M059J (cell line): ENCODE measurements at places on chromosomes 6 and 20.

GRCh38 chr20:31644701-31645100 lies 7.0 kb downstream of the COX4I2 start:
- no peak for DNase-seq

DNA sequence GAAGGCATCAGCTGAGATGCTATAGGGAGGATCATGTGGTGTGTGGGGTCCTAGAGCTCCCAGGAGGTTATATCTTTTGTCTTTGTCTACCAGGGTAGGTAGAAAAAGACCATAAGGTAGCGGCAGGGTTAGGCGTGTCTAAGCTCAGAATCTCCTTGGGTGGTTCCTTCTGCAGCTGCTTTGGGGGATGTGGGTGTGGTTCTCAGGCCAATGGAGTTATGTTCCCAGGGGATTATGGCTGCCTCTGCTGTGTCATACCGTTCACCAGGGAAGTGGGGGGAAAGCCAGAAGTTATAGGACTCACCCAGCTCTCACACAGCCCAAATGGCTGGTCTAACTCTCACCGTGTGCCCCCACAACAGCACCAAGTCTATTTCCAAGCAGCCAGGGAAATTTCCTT lies 107.4 kb upstream of the ADGRB3 start:
- no peak for DNase-seq

DNA sequence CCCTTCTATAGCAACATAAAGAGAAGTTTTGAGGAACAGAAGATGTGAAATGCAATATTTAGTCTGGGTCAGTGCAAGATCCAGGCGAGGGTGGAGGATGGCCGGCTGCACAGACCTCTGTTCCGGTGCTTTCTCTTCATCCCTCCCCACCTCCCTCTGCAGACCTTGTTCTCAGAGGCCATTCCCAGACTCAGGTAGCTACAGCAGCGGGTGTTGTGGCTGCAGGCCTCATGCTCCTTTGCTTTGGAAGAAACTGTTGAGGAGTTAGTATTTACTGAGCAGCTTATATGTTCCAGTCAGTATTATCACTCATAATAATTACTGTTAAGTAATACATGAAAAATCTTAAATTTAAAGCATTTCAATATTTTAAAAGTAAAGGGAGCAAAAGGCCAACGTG lies 1.7 kb downstream of the BTN3A3 start:
- DNase-seq, result no peak

DNA sequence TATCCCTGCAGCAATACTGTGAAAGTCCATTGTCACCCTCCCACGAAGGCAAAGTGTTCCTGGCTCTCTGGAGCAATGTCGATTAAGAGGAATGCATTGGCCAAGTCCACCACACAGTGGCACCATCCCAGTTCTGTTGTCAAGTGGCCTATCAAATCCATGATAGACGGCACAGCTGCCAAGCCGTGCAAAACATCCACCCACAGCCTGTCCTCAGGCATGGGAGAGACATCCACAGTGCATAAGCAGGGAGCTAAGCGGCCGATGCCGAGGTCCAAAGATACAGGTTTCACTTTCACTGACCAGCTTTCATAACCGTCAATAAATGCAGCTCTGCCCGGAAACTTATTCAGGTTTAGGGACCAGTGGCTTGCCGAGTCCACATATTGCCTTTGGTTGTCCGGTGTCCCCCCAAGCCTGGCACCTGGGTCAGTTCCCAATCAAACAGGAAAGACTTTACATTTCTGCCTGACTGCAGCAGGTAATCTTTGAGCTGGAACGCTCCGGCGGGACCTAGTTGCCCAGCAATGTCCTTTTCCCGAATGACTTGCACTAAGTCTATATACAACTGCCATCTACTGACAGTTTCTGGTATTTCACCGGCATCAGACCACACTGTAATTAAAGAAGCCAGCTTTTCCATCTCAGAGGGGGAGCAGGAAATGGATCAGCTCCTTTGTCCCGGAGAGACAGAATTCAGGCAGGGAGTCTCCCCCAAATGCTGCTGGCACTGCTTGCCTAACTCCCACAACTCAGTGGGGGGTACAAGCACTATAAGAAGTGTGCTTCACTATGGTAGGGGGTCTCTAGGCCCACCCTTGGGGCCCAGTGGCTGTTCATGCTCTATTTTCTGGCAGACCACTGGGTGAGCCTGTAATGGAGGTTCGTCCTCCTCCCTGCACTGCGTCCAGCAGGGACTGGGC lies 6.3 kb downstream of the ZKSCAN3 start:
- peak; percentile 93 for DNase-seq

DNA sequence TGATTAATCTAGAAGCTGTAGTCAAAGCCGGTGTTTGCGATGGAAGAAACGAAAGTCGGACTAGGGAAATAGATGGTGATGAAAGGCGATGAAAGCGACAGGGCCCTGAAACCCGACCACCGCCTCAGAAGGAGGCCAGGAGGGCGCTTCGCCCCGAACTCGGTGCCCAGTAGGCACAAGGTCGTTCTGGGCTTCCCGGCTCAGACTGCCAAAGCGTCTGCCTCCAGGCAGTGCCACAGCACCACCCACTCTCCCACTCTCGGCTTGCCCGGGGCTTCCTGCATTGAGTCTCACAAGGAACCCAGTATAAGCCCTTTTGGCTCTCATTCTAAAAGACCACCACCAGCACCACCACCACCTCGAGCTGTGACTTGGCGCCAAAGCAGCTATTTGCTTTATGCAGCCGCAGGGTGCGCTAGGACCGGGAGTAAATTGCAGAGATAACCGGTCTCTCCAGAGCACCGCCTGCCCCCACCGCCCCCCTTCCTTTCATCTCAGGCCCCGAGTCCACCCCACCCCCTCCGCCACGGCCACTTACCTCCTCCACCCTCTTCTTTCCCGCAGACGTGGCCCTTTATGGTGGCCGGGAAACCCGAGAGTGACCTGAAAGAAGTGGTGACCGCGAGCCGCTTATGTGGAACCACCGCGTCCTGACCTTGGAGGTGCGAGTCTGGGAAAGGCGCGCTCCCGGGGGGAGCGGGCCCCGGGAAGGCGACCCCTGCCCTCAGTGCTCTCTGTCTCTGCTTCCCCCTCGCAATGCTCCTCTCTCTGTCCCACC lies 2.4 kb downstream of the TCF21 start:
- peak; percentile 40 for DNase-seq

- peak; percentile 10 for DNase-seq
These were observed 590.7 kb upstream of the FLRT3 start for GRCh38 chr20:14928083-14928482.

- DNase-seq, result no peak
These were observed 21.9 kb upstream of the KCNG1 start for GRCh38 chr20:51044796-51045195.

DNA sequence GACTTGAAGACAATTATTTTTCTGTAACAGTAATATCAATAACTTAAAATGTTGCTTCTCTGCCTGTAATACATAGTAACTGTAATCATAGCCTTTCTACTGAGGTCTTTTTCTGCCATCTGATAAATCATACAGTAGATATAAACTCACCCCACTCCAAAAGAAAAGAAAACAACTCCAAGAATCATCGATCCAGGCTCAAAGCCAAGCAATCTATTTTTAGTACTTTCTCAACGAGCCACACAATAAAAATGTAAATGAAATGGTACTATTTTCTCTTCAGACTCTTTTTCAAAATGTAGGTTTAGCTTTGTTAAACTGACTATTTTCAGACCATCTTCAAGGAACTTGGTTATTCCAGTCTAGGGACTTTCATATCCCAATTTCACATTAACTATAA lies 493.3 kb downstream of the ADGRB3 start:
- no peak for DNase-seq

DNA sequence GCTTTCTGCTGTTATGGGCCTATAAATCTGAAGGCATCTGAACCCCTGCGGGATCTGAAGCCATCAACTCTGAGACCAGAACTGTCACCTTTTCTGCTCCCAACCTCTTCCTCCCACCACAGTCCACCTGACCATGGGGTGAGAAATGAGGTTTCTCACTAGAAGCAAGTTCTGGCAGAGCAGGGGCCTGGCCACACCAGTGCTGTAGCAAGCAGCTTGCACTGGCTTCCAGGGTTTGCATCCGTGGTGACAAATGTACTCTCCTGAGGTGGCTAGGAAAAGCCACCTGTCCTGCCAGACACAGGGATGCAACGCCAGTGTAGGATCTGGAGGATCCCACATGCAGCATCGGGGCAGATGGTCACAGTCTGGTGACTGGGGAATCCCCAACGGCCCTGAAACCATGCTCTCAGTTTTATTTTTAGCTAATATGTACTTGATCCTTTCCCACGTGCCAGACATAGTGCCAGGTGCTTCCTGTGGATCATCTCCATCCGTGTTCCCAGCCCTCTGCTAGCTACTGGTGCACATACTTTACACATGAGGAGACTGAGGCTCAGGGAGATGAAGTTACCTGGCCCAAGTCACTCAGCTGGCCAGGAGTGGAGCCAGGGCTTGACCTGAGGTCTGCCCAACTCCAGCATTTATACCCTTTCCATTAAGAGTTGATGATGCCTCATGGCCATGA lies 122.1 kb upstream of the SPACA1 start:
- no peak for DNase-seq

DNA sequence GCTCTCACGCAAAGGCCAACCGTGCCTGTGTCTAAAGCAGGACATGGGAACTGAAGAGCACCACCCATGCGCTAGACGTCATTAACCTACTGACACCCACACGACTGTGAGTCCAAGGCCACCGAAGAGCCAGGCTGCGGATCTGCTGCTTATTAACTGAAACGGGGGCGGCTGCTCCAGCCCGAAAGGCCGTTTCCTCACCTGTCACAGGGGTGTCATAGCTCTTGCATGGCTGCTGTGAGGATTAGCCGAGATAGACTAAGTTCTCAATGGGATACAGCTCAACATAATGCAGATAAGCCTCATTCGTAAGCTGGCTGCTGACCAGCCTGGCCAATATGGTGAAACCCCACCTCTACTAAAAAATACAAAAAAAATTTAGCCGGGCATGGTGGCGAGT lies 26.7 kb downstream of the OVOL2 start:
- DNase-seq, result no peak

DNA sequence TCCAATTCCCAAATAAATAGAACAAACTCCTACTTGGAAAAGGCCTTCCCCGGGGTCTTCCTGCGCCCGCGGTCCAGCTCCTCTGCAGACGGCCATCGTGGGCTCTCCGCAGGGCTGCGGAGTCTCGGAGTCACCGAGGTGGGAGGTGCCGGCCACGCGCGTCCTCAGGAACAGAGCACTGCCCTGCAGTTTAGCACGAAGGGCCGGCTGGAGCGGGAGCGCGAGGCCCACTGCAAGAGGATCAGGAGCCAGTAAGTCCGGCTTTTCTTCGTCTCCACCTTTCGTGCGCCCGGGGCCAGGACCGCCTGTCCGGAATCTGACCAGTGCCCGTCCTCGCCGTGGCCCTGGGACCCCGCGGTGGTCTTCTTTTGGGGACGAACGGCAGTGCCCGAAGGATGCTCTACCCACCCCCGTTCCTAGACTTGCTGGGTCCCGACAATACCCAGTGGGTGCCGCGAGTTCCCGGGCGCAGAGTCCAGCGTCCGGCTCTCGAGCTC lies 1.4 kb downstream of the BHLHE23 start:
- no peak for DNase-seq

DNA sequence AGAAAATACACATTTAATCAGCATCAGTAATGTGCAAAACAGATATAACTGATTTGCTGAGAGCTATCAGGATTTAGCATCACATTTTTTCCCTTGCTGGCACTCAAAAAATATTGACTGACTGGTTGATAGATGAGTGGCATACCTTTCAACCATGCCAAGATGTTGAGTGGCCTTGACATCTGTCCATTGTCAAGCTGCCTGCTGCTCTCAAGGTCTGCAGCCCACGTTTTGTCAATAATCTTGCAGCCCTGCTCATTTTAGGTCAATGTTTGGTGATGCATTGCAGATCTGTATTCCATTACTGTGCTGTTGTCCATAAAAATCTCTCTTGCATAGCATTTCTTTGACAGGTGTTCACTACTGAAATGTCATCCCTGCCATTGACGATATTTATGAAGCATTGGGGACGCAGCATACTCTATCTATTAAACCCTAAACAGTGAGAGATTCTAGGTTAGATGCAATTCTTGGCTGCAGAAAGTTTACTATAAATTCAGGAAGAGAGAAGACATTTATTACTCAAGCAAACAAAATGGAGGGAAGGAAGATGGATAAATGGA lies 111.6 kb downstream of the BFSP1 start:
- DNase-seq, result no peak

- peak; percentile 77 for DNase-seq
These were observed 67.5 kb downstream of the ELOVL2 start for GRCh38 chr6:10976571-10976970.

GRCh38 chr6:3026791-3027626 lies 27.3 kb downstream of the NQO2 start:
- DNase-seq, result no peak

GRCh38 chr20:40225596-40225995 lies 463.4 kb downstream of the MAFB start:
- DNase-seq, result no peak

GRCh38 chr6:36599791-36600209 lies 5.6 kb downstream of the SRSF3 start:
- DNase-seq, result no peak

GRCh38 chr6:34867484-34867883 lies 20.4 kb downstream of the TAF11 start:
- DNase-seq, result peak; percentile 34

DNA sequence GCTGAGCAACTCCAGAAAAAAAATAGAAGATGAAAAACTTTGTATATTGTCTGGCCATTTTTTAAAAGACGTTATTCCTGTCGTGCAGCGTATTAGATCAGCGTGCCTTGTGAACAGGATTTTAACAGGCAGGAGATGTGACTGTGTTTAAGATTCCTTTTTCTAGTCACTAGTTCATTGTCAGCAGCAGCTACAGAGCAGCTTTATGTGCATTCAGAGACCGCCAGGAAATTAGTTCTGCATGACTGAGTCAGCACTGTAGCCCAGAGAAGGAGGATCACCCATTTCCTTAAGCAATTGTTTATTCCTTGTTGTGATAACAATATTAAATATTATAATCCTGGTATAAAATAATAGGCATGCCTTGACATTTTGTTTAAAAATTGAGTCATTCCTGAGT lies 75.4 kb upstream of the ADGRB3 start:
- peak; percentile 65 for DNase-seq

- DNase-seq, result no peak
These were observed 5.6 kb downstream of the PLAGL2 start for GRCh38 chr20:32201977-32202363.

- DNase-seq, result peak; percentile 83
These were observed 21.6 kb upstream of the FBXO30 start for GRCh38 chr6:145836170-145836569.

DNA sequence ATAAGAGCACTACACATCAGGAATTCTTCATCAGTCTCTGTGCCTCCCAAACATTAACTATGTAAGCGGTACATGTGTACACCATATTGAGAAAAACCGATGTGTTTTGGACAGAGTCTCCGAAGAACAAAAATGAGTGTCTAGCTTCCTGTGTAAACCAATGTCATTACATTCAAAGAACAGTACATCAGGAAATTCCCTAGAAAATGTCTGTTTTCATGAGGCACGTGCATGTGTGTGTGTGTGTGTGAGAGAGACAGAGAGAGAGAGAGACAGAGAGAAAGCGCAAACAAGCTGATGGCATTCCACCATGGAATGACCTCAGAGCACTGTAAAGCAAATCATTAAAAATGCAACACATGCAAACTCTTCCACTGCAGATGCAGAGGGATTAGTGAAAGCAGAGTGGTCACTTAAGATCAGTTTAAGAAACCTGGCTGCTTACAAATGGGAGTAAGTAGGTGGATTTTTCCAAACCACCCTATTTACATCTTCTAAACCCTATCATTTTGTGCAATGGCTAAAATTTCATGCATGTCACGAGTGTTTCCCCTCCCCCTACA lies 133.9 kb downstream of the HIVEP2 start:
- DNase-seq, result no peak

GRCh38 chr6:38460186-38460585 lies 179.5 kb downstream of the BTBD9 start:
- DNase-seq, result peak; percentile 65
